ENCODE measurements at places on chromosomes 7 and 10.
A peak's percentile ranks its signal among the peaks of the same experiment; 100 is the strongest.

- peak; percentile 32 for DNase-seq
Measured at GRCh38 chr10:125158601-125159485, 1.5 kb downstream of the CTBP2 start.

- no peak for DNase-seq
Measured at GRCh38 chr7:96380111-96380512, 58.2 kb upstream of the SLC25A13 start.

DNA sequence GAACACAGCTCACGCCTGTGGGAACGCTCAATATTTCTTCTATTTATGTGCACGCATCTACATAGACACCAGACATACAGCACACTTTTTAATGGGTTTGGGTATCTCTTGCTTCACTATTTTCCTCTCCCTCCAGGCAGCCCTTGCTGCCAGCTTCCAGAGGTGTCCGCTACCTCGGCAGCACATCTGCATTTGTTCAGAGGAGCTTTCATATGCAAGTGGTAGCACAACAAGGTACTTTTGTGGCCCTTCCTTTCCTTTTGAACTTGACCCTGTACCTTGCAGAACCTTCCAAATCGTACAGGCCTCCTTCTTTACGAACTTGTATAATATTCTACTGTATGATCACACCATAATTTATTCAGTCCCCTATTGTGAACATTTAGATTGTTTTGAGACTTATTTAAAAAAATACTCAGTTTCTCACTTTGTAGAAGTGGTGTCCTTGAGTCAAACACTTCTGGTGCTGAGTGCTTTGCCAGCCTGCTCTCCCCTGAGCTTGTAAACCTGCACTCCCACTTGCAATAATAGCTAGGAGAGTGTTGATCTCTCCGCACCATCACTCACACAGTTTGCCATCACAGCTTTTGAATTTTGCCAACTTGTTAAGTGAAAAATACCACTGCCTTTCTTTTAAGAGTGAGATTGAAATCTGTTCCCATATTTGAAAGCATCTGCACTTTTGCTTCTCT is 106.0 kb upstream of the ZNF32 start:
- DNase-seq, result no peak

GRCh38 chr10:125983161-125983560 is 86.8 kb downstream of the FANK1 start:
- DNase-seq, result no peak

DNA sequence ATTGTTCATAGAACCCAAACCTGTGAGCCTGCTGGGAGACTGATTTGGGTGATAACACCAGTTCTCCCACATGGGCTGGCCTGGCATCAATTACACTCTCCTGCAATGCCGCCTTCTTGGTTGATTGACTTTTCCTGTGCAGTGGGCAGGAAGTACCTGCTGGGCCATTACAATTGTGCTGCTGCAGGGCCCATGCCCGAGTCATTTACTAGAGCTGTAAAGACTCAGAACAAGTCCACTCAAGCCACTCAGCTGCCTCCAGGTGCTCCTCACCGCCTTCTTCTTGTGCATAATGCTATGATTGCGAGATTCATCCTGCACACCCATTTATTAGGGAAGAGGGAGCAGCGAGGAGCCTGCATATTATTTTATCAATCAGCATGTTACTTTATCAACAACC is 264.0 kb downstream of the TCERG1L start:
- DNase-seq, result no peak

All from H54 (cell line).